Activated CD4-positive, alpha-beta T cell treated with anti-CD3 and anti-CD28 coated beads, Interleukin-2, amount 10 ng/mL, durations not matched to agents 7 days and 5 days (primary cell): ENCODE measurements at places on chromosomes 7 and 10.

DNA sequence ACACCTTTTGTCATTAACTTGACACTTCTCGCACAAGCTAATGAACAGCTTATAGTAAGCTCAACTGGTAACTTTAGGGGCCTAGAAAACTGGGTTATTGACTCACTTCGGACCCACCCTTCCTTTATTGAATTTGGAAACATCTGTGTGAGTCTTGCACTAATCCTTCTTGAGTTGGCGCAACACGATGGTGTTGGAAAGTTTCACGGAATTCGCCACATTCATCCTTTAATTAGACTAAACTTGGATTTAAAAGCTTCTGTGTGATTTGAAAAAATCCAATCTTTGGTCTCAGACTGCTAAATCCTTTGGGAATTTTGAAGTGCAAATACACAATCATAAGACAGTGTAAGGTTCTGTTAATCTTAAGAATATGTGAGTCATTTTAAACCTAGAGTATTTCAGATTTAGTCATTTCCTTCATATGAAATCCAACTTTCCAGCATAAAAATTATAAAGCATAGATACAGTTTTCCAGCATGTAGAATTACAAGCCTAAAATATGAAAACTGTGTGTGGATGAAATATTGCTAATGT, 15.1 kb downstream of the FZD8 start:
- DNase-seq, result no peak

GRCh38 chr10:14349081-14349480, 18.4 kb upstream of the FRMD4A start:
- no peak for DNase-seq

DNA sequence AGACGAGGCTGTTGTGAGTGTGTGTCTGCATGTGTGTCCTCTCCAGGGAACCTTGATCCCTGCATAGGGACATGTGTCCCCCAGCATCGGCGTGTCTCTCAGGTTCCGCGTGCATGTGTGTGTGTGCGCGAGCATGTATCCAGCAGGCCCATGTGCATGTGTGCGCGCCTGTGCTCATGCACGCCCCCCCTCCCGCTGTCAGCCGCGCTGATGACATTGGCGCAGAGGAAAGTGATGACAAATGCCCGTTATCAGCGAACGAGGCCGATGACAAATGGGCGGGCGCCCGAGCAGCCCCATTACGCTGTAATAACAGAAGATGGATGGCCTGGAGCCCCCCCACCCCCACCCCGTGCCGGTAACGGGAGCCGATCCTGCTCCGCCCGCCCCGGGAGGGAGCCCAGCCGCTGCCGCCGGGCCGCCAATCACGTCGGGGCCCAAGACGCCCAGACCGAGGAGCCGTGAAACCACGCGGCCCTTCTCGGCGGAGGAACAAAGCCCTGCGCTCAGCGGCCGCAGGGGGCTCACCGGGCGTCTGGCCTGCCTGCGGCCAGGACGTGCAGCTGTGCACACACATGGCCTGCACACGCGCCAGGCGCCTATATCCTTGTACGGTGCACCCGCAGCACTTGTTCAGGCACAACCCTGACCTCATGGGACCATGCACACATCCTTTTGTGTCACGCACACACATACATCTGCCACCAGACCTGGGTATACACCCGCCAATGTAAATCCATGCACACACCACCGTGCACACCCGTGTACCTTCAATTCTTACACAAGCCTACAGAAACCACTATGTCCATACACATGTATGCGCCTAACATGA, 21.5 kb downstream of the POLL start:
- no peak for DNase-seq

DNA sequence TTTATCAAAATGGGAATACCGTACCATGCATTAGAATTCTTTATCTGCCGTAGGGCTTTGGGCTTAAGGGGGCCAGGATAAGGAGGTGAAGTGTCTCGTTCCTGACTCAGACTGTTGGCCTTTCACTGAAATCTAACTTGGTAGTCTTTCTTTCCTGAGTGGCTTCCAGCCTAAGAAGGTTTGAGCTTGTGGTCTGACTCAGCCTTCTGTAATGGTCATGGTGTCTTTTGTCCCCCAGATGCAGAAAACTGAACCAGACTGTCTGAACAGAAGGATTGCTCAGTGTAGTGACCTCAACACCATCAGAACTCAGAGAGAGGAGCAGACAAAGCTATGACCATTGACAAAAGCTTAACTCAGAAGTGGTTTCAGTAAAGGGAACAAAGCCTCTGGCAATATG, 39.5 kb downstream of the WNT2 start:
- DNase-seq, result no peak

GRCh38 chr7:125032943-125033342, 103.3 kb upstream of the POT1 start:
- DNase-seq, result no peak
